ENCODE measurements at places on chromosomes 13 and 19.
A peak's percentile ranks its signal among the peaks of the same experiment; 100 is the strongest.

DNA sequence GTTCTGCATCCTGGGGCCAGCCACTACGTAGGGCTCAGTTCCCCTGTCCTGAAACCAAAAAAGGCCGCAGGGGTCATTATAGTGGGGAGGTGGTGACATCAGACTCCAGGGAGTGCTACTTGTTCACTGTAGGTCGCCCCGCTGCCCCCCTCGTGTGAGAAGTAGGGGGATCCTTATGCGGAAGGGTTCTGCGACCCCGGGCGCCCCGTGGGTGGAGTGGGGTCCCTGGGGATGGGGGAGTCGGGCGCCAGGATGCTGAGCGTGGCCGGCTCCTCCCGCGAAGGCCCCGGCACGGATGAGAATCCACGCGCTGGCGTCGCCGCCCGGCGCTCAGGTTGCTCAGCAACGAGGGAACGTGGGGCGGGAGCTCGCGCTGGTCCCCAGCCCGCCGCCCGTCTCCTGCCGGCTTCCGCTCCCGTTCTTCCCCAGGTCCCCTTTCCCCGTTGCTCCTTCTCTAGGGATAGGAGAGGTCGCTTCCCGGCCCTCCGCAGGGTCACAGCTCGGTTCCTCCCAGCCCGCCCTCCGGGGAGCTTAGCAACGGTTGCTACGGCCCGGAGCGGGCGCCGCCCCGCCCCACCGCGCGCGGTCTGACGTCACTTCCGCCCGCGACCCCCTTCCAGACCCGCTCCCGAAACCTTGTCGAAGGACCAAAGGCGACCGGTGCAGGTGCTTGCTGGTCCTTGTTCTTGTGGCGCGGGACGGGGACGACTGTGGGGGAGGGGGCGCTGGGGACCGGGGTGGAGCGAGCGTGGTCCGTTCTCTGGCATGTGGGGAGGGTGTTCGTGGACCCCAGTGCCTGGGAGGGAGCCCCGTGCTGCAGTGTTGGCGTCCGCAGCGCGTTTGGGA lies at the start of gene NAT14:
Gene NAT14 (plus strand): TSS at position 596 of the 846 bp plus-strand sequence. CDS start 521 bp downstream, outside the sequence.
- H3K36me3 ChIP-seq = no peaks in the 10 kb centered on the region
- H3K27ac ChIP-seq = peak within 1 kb of the TSS; percentile 96
- H3K4me1 ChIP-seq = peaks cover 23% of the 10 kb centered on the region

- no peaks in the 10 kb centered on the region for H3K36me3 ChIP-seq
- H3K27me3 ChIP-seq = no peaks in the 10 kb centered on the region
- H3K4me3 ChIP-seq = no peak within 1 kb of the TSS
- H3K4me1 ChIP-seq = no peaks in the 10 kb centered on the region
These were observed at the start of gene CLEC4M for GRCh38 chr19:7762719-7763293. Gene CLEC4M (plus strand): TSS chr19:7763243. CDS start chr19:7763267, 24 bp downstream.

GRCh38 chr13:112001571-112001970 lies 65.4 kb upstream of the SOX1 start:
- no peaks in the 10 kb centered on the region for H3K27me3 ChIP-seq
- H3K36me3 ChIP-seq = no peaks in the 10 kb centered on the region
- no peak overlapping the region for H3K4me3 ChIP-seq
- no peak overlapping the region for H3K27ac ChIP-seq
- no peaks in the 10 kb centered on the region for H3K4me1 ChIP-seq

DNA sequence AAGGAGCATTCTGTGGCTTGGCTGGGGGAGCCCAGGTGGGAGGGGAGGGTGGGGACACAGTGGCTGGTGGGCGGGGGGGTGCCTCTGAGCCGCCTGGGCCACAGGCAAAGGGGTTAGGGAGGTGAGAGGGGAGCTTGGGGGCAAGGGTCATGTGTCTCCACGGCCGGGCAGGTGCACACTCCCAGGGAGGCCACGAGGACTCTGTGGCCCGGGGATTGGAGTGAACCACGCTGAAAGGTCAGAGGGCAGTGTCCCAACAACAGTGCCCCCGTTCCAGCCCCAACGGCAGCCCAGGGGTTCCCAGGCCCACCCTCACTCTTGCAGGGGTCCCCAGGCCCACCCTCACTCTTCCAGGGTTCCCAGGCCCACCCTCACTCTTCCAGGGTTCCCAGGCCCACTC lies 9.6 kb downstream of the C2CD4C start:
- no peak for DNase-seq
- no peaks in the 10 kb centered on the region for H3K4me1 ChIP-seq
- peaks cover 33% of the 10 kb centered on the region for H3K27me3 ChIP-seq
- no peaks in the 10 kb centered on the region for H3K36me3 ChIP-seq

GRCh38 chr13:51324714-51325420 lies 14.6 kb upstream of the SERPINE3 start:
- H3K4me1 ChIP-seq = no peaks in the 10 kb centered on the region
- no peaks in the 10 kb centered on the region for H3K36me3 ChIP-seq
- DNase-seq = no peak
- H3K4me3 ChIP-seq = no peak overlapping the region

GRCh38 chr13:73781384-73781783 lies 352.8 kb downstream of the KLF12 start:
- no peaks in the 10 kb centered on the region for H3K36me3 ChIP-seq
- H3K27me3 ChIP-seq = no peaks in the 10 kb centered on the region
- H3K27ac ChIP-seq = no peak overlapping the region
- no peak for DNase-seq
- no peaks in the 10 kb centered on the region for H3K4me1 ChIP-seq

GRCh38 chr13:42883771-42884467 lies 102.5 kb downstream of the FAM216B start:
- no peak overlapping the region for H3K4me3 ChIP-seq
- H3K4me1 ChIP-seq = no peaks in the 10 kb centered on the region
- H3K27me3 ChIP-seq = no peaks in the 10 kb centered on the region
- no peak overlapping the region for H3K27ac ChIP-seq

GRCh38 chr13:103487841-103488240 lies 421.6 kb upstream of the SLC10A2 start:
- no peaks in the 10 kb centered on the region for H3K36me3 ChIP-seq
- no peaks in the 10 kb centered on the region for H3K27me3 ChIP-seq
- no peak overlapping the region for H3K27ac ChIP-seq
- H3K4me1 ChIP-seq = no peaks in the 10 kb centered on the region

- H3K27me3 ChIP-seq = no peaks in the 10 kb centered on the region
- H3K4me3 ChIP-seq = no peak overlapping the region
- H3K4me1 ChIP-seq = no peaks in the 10 kb centered on the region
- H3K36me3 ChIP-seq = no peaks in the 10 kb centered on the region
These were observed 265.7 kb downstream of the DLEU7 start for GRCh38 chr13:50577806-50578205.

DNA sequence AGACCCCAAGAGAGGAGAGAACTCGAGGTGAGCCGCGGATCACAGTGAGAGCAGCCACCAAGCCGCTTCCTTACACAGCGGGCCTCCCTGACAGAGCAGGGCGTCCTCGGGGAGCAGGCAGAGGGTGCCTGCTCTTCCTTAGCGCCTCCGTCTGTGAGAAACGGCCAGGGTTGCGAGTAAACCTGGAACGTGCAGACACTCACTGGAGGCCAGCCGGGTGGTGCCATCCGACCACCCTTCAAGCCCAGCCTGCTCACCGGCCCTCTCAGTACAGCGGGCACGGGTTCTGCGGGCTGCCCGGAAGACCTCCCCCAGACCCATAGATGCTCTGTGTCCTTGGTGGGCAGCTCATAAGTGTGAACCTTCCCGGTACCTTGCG lies 9.6 kb downstream of the DOT1L start:
- H3K4me3 ChIP-seq = no peak overlapping the region
- peaks cover 6% of the 10 kb centered on the region for H3K4me1 ChIP-seq
- no peaks in the 10 kb centered on the region for H3K27me3 ChIP-seq
- H3K27ac ChIP-seq = no peak overlapping the region
- H3K36me3 ChIP-seq = no peaks in the 10 kb centered on the region

DNA sequence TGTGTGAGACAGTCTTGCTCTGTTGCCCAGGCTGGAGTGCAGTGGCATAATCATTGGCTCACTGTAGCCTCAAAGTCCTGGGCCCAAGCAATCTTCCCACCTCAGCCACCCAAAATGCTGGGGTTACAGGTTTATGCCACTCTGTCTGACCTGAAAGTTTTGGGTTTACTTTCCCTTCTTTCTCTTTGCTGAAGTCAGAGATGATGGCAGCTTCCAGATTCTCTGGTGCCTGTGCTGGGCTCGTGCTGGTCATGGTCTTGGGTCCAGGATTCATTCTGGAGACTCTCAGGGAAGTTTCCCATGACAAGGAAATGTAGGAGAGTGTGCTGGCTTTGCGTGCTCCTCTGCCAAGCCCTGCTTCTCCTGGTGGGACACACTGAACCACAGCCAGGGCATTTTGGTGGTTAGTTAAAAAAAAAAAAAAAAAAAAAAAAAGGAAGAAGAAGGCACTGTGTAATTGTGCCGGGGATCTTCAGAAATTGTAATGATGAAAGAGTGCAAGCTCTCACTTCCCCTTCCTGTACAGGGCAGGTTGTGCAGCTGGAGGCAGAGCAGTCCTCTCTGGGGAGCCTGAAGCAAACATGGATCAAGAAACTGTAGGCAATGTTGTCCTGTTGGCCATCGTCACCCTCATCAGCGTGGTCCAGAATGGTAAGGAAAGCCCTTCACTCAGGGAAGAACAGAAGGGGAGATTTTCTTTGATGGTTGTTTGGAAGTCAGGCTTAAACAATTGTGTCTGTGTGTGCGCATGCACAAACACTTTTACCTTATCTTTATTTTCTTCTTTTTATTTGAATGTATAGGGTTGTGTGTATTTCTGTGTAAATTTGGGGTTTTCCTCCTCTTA lies at the start of gene ALOX5AP:
Gene ALOX5AP (plus strand): TSS at position 519 of the 847 bp plus-strand sequence. CDS start 63 bp downstream, at position 582.
- DNase-seq = no peak
- no peak within 1 kb of the TSS for H3K27ac ChIP-seq
- no peaks in the 10 kb centered on the region for H3K36me3 ChIP-seq
- no peaks in the 10 kb centered on the region for H3K4me1 ChIP-seq
- H3K27me3 ChIP-seq = no peaks in the 10 kb centered on the region

DNA sequence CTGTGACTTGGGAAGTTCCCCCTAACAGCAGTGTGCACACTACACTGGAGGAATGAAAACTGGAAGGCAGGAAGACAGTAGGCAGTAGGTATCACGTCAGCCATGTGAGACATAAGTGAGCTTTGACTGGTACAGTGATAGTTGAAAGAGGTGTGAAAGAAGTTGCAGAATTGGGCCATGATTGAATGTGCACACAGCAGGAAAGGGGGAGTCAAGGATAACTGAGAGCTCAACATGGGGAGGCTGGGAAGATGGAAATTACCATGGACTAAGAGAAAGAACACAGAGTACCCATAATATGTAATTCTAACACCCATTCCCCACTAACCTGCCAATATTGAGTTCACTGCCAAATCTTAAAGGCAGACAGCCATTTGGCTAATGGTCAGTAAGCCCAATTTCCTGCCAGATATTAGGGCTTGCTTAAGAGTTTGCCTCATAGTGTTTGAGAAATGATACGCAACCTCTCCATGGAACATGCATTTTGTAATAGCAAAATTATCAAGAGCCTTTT lies 321.7 kb downstream of the DCT start:
- H3K4me3 ChIP-seq = no peak overlapping the region
- H3K27ac ChIP-seq = no peak overlapping the region
- no peaks in the 10 kb centered on the region for H3K4me1 ChIP-seq
- H3K27me3 ChIP-seq = no peaks in the 10 kb centered on the region
- DNase-seq = no peak
- H3K36me3 ChIP-seq = no peaks in the 10 kb centered on the region

DNA sequence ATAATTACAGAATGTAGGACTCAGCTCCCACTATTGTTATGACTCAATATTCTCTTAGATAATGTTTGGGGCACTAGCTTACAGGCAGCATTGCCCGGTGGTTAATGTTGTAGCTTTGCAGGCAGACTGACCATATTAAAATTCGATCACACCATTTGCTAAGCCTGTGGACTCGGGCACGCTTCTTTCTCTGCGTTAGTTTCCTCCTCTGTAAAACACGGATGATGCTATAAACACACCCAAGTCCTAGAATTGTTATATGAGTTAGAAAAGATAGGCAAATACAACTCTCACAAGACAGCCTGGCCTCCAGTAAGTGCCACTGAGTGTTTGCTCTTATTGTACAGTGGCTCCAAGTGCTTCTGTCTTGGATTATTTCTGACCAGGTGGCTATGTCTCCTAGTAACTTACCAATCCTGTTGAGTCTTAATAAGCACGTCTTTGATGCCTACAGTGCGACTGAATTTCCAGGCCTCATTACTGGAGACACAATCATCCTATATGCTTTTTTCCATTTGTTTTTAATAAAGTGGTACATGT lies 50.0 kb upstream of the ALOX5AP start:
- no peak overlapping the region for H3K27ac ChIP-seq
- no peak for DNase-seq
- no peak overlapping the region for H3K4me3 ChIP-seq
- no peaks in the 10 kb centered on the region for H3K36me3 ChIP-seq

DNA sequence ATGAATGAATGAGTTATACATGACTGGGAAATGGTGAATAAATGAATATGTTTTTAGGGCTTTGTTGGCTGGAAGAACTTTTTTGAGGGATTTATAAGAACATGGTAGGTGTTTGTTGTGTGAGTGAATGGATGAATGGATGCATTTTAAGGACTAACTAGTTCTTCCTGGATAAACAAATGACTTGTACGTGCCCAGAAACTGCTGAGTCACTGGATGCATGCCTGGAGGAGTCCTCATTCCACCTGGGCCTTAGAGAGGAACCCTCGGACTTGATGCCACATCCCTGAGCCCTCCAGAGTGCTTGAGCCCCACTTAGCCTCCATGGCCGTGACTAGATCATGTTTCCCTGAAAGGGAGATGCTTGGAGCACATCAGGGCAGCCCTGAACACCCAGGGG lies 153.4 kb downstream of the DPF1 start:
- H3K27ac ChIP-seq = peak overlapping the region; percentile 32
- no peak overlapping the region for H3K4me3 ChIP-seq
- H3K27me3 ChIP-seq = no peaks in the 10 kb centered on the region
- H3K4me1 ChIP-seq = no peaks in the 10 kb centered on the region

GRCh38 chr13:66113882-66114526 lies 1116.1 kb downstream of the PCDH9 start:
- H3K4me1 ChIP-seq = no peaks in the 10 kb centered on the region
- no peaks in the 10 kb centered on the region for H3K27me3 ChIP-seq
- H3K27ac ChIP-seq = no peak overlapping the region
- no peak overlapping the region for H3K4me3 ChIP-seq
- no peak for DNase-seq

- no peak overlapping the region for H3K4me3 ChIP-seq
- H3K4me1 ChIP-seq = no peaks in the 10 kb centered on the region
- no peaks in the 10 kb centered on the region for H3K36me3 ChIP-seq
- no peak overlapping the region for H3K27ac ChIP-seq
- H3K27me3 ChIP-seq = no peaks in the 10 kb centered on the region
These were observed 413.3 kb downstream of the KCTD12 start for GRCh38 chr13:76472916-76473315.

DNA sequence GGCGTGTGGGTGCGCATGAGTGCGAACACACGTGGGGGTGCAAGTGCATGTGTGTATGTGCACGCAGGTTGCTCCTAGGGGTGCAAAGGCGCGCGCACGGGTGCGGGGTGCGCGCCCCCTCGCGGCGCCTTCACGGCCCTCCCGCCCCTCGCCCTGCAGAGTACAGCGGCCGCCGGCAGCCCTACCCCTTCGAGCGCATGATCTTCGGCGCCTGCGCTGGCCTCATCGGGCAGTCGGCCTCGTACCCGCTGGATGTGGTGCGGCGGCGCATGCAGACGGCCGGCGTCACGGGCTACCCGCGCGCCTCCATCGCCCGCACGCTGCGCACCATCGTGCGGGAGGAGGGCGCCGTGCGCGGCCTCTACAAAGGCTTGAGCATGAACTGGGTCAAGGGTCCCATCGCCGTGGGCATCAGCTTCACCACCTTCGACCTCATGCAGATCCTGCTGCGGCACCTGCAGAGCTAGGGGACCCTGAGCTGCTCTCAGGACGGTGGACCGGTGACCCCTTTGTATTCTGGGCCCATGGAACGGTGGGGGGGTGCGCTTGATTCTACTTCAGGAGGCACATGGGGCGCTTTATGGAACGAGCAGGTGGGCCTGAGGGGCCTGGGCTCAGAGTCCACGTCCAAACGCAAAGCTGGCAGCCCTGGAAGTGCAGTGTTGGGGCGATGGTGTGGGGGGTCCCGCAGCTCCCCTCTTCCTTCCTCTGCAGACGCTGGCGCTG lies 27.7 kb downstream of the TMEM161A start:
- H3K27ac ChIP-seq = no peak overlapping the region
- H3K27me3 ChIP-seq = no peaks in the 10 kb centered on the region
- peak overlapping the region; percentile 8 for H3K4me3 ChIP-seq
- H3K36me3 ChIP-seq = no peaks in the 10 kb centered on the region
- no peaks in the 10 kb centered on the region for H3K4me1 ChIP-seq

Data from breast epithelium (tissue), 4 donors.